NCI-H2171 (cell line): ENCODE measurements at places on chromosomes 11 and 22.

- no peak for DNase-seq
Observed at GRCh38 chr11:116422556-116422955, 350.2 kb downstream of the BUD13 start.

DNA sequence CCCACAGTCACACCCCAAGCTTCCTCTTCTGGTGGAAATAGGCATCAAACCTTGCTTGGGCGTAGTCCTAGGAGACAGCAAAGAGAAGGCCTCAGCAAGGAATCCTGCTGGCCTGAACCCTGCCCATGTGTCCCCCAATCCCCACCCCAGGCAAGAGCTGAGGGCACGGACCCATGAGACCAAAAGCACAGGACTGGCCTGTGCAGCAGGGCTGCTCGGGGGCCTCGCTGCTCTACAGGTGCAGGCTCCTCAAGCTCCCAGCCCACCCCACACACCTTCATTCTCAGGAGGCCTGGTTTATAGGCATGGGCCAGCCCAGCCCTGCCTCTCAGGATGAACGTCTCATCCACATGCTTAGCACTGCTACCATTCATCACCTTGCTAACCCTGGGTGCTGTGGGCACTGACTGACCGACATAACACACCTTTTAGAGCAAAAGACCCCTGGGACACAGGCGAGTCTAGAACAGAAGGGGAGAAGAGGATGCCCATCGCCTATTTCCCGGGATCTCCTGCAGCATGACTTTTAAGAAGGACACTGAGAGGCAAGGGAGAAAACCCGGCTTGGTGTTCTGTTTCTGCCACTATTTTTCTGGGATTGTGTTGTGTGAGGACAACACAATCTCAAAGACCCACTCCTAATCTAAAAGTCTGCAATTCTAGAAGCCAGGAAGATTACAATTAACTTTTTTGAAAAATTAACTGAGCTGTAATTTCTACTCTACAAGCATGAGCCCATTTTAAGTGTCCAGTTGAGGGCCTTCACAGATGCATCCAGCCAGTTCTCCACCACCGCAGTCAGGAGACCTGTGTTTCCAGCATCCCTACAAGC, 15.4 kb downstream of the TCIRG1 start:
- no peak for DNase-seq

DNA sequence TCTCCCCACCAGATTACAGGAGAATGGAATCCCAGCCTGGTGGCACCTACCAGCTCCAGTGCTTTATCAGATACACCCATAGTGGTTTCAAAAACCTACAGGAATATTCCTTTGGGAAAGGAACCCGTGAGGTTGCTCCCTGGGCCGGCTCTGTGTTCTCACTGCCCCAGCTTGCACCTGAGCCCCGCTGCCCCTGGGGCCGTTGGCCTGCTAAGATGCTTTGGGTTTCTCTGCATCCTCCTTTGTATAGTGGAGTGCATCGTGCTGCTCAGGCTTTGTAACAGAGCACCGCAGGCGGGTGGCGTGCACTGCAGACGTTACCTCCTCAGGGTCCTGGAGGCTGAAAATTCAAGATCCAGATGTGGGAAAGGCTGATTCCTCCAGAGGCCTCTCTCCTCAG, 414.1 kb downstream of the BRD1 start:
- DNase-seq = no peak

DNA sequence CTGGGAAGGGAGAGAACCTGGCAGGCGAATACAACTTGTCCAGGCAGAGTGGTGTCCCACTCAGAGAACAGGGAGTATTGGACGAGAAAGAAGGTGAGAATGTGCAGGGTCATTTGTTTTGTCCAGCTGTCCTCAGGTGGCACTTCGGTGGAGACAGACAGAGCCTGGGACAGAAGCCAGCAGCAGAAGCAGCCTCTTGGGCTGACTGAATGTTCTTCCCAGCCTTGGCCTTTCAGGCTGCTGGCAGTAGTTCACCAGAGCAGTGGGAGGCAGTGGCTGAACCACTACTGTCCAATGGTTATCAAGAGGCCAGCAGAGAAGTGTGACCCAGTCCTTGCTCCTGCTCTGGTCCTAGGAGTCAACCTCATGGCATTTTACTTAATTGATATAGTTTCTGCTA, 331.1 kb upstream of the NARS2 start:
- DNase-seq = no peak

GRCh38 chr22:48881326-48881980, 946.2 kb downstream of the BRD1 start:
- DNase-seq = no peak

DNA sequence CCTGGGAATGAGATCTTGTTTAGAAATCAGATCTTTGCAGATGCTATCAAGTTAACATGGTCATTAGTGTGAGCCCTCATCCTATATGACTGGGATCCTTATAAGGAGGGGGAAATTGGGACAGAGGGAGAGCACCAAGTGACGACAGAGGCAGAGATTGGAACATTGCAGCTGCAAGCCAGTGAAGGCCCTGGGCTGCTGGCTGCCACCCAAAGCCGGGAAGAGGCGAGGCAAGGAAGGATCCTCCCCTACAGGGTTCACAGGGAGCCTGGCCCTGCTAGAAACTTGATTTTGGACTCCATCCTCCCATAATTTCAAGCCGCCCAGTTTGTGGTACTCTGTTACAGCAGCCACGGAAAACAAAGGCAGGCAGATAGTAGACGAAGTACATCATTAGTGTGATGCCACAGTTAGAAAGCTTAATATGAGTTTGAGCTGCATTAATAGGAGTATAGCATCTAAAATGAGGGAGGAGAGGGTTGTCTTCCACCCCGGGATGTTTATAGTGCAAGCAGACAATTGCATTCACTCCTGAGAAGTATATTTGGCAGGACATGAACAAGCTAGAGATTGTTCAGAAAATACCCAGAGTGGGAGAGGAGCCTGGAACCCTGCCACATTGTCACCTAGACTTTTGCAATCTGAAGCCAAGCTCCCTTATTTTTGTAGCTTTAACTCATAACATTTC, 56.8 kb upstream of the CLMP start:
- no peak for DNase-seq

GRCh38 chr11:43217849-43218248, 93.9 kb upstream of the API5 start:
- no peak for DNase-seq

GRCh38 chr11:64207256-64208085, 950 bp downstream of the FERMT3 start:
- DNase-seq = no peak

DNA sequence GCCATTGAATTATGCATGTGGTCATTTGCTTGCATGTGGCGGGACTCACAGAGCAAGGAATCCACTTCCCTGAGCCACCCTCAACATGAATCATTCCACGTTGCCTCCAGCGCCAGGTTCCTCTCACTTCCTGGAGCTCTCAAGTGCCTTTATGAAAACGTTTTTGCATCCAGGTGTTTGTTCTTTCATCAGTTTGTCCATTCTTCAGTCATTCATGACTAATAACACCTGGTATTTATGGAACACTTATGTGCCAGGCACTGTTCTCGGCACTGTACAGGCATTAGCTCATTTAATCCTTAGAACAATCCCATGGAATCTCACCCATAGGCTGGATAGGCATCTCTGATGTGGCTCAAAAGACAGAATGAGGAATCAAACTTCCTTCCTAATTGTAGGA, 256.1 kb upstream of the SYN3 start:
- no peak for DNase-seq

- no peak for DNase-seq
Observed at GRCh38 chr22:20748731-20749428, 25.0 kb upstream of the SERPIND1 start.

- DNase-seq = no peak
Observed at GRCh38 chr11:130068546-130068985, 1.1 kb upstream of the APLP2 start.

- no peak for DNase-seq
Observed at GRCh38 chr11:75773595-75774353, 5.2 kb downstream of the DGAT2 start.

DNA sequence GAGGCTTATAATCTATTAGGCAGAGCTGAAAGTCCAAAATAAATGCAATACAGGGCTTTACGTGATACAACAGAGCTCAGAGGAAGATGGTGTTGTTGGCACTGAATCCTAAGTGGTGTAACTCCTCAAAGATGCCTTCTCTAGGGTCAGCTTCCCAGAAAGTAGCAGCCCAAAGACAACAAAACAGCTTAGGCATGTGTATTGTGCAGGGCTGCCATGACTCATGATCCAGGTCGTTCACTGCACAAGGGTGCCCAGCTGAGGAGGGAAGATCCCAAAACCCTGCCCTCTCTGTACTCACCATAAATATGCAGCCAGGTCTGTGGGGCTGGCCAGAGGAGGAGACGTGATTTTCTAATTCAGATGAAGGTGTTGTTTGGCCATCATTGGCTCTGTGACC, 59.4 kb upstream of the NNMT start:
- DNase-seq = no peak

- DNase-seq = no peak
Observed at GRCh38 chr11:59574467-59574866, 41.1 kb downstream of the OSBP start.

- no peak for DNase-seq
Observed at GRCh38 chr11:92941676-92942571, 27.5 kb upstream of the MTNR1B start.

DNA sequence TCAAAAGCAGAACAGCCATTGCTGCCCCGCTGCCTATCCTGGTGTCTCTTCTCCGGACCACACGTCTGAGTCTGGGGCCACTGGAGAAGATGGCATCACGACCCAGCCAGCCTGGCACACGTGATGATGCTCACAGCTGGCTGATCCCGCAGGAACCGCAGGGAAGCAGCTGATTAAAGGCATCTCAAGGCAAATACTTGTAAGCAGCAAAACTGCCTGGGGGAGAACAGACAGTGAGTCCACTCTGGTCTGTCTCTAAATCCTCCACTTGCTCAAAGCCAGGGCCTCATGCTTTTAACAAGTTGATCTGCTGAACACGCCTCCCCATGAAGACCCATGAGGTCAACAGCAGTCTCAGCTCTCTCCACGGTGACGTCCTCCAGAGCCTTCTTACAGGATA, 108.6 kb downstream of the BRD1 start:
- DNase-seq = no peak

- DNase-seq = no peak
Observed at GRCh38 chr11:96284917-96285316, 58.1 kb downstream of the MAML2 start.

DNA sequence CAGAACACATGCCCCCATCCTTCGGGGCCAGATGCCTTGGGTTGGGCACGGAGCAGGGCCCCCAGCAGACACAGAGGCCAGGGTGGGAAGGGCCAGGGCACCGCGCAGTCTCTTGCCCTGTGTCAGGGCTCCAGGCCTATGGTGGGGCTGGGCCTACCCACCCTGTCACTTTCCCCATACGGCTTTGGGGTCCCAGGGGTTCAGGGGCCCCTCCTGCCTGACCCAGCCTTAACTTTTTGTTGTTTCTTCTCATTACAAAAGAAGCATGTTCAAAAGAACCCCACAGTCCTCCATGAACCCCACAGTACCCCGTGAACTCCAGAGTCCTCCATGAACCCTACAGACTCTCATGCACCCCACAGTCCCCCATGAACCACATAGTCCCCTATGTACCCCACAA, 33.0 kb upstream of the CCDC188 start:
- DNase-seq = no peak

DNA sequence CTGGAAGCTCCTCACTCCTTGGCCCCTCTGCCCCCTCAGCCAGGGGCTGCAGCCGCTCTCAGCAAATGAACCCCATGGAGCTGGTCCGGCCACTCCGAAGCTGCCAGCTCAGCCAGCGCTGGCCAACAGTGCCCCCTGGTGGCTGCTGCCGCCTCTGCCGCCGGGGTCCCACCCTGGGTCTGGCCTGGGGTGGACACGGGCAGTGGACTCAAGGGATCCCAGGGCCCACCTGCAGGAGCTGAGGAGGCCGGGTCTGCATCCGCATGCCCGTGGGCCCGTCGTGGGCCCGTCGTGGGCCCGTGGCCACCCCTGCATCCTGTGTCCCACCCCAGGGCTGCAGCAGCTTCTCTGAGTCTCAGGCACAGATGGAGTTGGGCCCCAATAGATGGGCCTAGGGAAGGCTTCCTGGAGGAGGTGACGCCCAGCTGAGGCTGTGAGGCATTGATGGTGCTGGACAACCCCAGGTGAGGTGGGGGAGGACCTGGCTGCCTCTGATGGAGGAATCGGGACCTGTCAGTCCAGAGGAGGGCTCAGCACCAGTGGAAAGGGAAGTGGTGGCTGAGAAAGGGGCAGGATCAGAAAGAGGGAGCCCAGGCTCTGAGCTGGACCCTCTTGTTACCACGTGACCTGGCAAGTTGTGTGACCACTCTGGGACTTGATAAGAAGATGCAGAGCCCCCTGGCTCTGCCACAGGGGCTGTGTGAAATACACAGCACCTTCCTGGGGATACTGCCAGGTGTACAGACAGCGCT, 522.3 kb downstream of the BRD1 start:
- peak; percentile 13 for DNase-seq
